ENCODE measurements at places on chromosomes 6 and 20.

- H3K27me3 ChIP-seq, result no peaks in the 10 kb centered on the region
- H3K4me1 ChIP-seq, result no peaks in the 10 kb centered on the region
- DNase-seq, result no peak
- H3K4me3 ChIP-seq, result no peak overlapping the region
- H3K36me3 ChIP-seq, result no peaks in the 10 kb centered on the region
Observed at GRCh38 chr6:24472181-24472580, 17.2 kb downstream of the GPLD1 start.

DNA sequence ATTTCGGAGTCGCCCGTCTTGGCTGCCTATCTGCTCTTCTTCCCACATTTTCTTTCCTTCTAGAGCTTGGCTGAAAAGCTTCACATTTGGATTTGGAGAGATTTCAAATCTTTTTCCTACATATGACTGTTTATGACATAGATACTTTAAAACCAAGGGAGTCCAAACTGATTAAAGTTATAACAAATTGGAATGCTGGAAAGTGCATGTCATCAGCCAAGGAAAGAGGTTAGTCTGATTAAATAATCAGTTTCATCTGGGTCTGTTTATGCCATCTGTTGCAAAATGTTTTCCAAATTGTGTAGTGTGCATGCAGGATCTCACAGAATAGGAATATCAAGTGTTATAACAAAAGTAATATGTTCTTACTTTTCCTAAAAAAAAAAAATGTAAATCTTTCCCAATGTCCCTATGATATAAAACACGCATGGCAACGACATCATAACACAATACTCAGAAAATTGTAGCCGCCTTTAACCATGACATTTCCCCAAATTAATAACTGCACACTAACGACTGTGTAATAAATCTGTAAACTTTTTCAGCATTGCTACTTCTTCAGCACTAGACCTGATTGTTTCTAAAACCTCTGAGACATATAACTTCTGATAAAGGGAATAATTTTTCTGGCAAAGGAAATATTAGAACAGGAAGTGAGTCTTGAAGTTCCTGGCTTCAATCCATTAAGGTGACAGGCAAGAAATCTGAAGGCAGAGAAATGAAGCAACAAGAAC is 230.2 kb upstream of the FOXQ1 start:
- no peaks in the 10 kb centered on the region for H3K4me1 ChIP-seq
- peaks cover 4% of the 10 kb centered on the region for H3K27me3 ChIP-seq
- no peak for DNase-seq

GRCh38 chr6:91299544-91300491 is 712.9 kb upstream of the MAP3K7 start:
- no peaks in the 10 kb centered on the region for H3K4me1 ChIP-seq
- H3K27ac ChIP-seq, result no peak overlapping the region
- no peaks in the 10 kb centered on the region for H3K27me3 ChIP-seq

- no peak for DNase-seq
- peaks cover 9% of the 10 kb centered on the region for H3K36me3 ChIP-seq
- H3K4me1 ChIP-seq, result no peaks in the 10 kb centered on the region
- no peak overlapping the region for H3K27ac ChIP-seq
- peaks cover 7% of the 10 kb centered on the region for H3K27me3 ChIP-seq
Observed at GRCh38 chr20:41204304-41205265, 67.2 kb downstream of the PLCG1 start.
